H7 (cell line): ENCODE measurements at places on chromosomes 11 and 22. TPM values are rescaled to one million over a fixed set of nuclear protein-coding genes. Genes with fewer than 3 reads are reported as not detected.

The PATE2 gene
- not detected in 2 replicates for total RNA-seq

The HIPK3 gene
- 18.9 and 23.0 TPM in 2 replicates for total RNA-seq

The CLTCL1 gene
- 10.3 and 11.0 TPM in 2 replicates for total RNA-seq

The MFNG gene
- 1.3 and 5.1 TPM in 2 replicates for total RNA-seq

The CHRNA10 gene
- total RNA-seq = 0.66 and 0.67 TPM in 2 replicates

The C22orf31 gene
- total RNA-seq = not detected in 2 replicates

The IL17REL gene
- 0.04 TPM in 1 of 2 replicates, not detected in the other for total RNA-seq

The MPEG1 gene
- not detected in 2 replicates for total RNA-seq

The FOLR1 gene
- 0.41 and 1.3 TPM in 2 replicates for total RNA-seq

The CLCF1 gene
- total RNA-seq = 3.7 and 4.4 TPM in 2 replicates

The MTA2 gene
- total RNA-seq = 151 and 166 TPM in 2 replicates

The RAB6A gene
- total RNA-seq = 63.4 and 73.0 TPM in 2 replicates

The HIKESHI gene
- 53.0 and 65.1 TPM in 2 replicates for total RNA-seq

The CD81 gene
- 157 and 165 TPM in 2 replicates for total RNA-seq

The OOSP3 gene
- not detected in 2 replicates for total RNA-seq

The HEPHL1 gene
- not detected in 2 replicates for total RNA-seq
